ENCODE measurements at places on chromosomes 1 and 21. TPM values are rescaled to one million over a fixed set of nuclear protein-coding genes. Genes with fewer than 3 reads are reported as not detected.

C1orf141 gene
- total RNA-seq: 0.65 TPM

KCNK1 gene
- total RNA-seq: 2.9 TPM

GPR25 gene
- total RNA-seq: not detected

RPTN gene
- total RNA-seq: not detected

ATP1A4 gene
- total RNA-seq: not detected

HTR6 gene
- total RNA-seq: 0.09 TPM

EPHX1 gene
- 57.6 TPM for total RNA-seq

BGLAP gene
- total RNA-seq: not detected

DNA sequence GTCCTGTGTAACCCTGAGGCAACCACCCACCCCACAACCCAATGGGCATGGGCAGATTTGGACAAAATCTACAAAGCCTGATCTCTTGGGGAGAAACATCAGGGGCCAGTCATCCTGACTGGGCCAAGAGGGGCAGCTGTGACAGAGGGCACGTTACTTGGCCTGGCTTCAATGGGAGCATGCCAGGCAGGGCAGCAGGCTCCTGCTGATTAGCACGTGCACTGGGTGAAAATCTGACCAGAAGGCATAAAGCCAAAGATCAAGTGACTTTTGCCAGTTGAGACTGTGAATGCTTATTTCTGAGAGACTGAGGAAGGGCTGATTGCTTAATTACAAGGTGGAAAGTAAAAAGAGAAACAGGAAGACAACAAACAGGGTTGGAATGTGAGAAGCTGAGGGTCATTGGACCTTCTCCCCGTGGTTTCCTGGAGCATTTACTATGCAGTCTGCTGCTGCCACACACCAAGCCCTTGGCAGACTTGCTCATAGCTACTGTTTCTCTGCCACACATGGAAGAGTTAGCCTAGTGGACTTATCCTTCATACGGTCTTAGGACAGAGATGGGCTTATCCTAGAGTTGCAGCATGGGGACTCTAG is 39.8 kb upstream of the TNR start:
- no peak for DNase-seq

DNA sequence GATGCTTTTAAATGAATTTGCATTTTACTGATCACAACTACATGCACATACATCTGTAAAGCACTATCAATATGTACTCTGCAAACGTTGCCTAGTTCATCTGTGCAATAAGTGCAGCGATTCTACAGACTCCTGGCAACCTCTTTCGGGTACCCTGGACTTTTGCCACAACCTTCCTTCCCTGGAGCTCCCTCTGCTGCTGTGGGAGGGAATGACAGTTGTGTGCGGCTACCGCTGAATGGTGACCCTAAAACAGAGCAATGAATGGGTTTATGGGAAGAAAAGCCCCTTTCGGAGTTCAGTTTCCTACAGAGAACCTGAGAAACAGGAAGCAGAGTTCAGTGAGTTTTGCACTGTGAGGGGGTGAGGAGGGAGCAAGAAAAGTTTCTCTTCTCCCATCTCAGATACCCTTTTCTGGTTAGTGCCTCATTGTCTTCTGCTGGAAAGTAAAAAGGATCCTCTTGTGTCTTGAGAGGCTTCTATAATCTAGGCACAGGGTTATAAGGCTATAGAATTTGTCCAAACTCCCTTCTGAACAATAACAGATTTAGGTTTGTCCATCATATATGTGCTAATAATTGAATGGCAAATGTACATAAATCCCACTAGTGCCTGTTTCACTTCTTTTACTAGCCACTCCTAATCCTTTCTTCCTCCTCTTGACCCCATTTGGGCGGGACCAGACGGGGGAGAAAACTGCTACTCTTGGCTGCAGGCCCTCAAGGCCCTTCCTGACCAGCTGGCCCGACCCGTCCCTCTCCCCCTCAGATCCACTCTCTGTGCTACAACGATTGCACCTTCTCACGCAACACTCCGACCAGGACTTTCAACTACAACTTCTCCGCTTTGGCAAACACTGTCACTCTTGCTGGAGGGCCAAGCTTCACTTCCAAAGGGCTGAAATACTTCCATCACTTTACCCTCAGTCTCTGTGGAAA is 19.8 kb upstream of the SARS1 start:
- no peak for DNase-seq

- DNase-seq: no peak
Measured at GRCh38 chr21:45002381-45003204, 62.8 kb downstream of the SLX9 start.

DNA sequence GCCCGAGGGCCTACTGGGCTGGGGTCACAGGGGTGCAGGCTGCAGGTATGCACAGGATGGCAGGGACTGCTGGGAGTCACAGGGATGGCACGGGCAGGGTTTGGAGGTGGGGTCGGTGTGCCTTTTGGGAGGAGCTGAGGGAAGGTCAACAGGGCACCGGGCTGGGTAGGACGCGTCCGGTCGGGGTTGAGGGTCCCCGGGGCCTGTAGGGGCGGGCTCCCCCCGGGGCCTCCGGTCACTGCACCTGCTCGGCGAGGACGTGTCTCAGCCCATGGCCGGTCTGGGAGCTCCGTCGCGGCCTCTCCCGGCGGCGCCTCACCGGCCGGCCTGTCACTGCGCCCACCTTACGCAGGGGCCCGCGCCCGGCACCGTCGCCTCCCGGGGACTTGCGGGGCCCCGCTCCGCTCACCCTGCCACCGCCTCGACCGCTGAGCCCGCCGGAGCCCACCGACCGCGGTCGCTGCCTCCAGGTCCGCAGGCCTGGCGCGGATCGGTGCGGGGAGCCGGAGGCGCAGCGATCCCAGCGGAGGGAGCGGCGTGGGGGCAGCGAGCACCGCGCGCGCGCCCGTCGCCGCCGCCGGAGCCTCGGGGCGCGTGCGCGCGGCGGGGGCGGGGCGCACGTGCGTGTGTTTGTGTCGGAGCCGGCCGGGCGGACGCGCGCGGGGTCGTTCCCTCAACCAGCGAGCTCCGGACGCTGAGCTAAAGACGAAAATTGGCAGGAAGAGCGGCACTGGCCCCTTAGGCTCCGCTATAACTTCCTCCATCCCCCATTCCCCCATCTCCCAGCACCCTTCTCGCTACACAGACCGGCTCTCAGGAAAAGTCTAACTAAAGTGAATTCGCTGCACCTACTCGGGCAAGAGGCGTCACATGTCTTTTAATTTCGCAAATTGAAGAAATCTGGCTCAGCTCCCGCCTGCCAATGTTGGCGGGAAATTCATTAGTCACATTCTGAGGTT is at the start of gene AMIGO1:
Gene AMIGO1 (minus strand): TSS at position 552 of the 959 bp plus-strand sequence. CDS start 815 bp downstream, outside the sequence.
- DNase-seq: peak; percentile 22

GRCh38 chr1:20625176-20626097 is 7.8 kb upstream of the PINK1 start:
- DNase-seq: no peak

- DNase-seq: no peak
Measured at GRCh38 chr1:1431845-1432273, 3.6 kb upstream of the VWA1 start.

DNA sequence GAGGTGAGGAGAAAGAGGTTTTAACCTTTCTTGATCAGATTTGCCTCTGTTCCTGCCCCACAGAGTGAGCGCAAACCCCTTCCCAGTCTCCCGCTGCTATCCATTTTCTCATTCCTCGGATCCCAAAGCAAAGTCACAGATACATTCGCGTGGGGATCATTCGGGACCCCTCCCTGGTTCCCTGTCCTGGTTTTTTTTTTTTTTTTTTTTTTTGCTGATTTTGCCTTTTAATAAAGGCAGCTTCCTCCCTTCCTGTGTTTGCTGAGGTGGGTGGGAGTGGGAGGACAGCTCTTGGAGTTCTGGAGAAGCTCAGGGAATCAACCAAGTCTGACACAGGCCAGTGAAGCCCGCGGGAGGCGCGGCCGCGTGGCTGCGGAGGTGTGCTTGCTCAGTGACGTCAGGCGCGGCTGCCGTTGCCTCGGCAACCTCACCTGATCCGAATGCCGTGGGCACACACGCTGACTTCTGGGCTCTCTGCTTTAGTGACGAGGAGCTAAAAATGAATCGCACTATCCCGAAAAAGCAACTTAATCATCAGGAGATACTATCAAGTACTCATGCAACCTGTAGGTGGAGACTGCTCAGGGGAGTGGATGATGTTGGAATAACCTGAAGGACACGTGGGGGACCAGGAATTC is 106.4 kb downstream of the TBX19 start:
- DNase-seq: no peak

GRCh38 chr1:76548513-76549100 is 318.7 kb upstream of the ST6GALNAC5 start:
- no peak for DNase-seq

DNA sequence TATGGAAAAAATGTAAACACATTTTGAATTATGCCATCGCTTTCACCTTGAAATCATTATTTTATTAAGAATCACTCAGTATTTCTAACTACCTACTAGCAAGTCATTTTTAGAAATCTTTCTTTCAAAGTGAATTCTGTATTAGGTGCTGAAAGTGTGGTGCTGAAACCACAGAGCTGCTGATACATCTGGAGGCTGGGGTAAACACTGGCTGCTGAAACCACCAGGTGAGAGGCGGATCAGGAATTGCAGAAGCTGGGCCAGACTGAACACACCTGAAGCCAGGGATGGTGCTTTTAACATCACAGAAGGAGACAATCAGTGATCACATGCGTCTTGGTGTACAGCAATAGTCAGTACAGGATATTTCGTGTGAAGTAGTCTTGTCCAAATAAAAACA is 42.2 kb upstream of the KCNE1 start:
- no peak for DNase-seq

- DNase-seq: no peak
Measured at GRCh38 chr1:87852410-87853161, 523.9 kb downstream of the LMO4 start.

DNA sequence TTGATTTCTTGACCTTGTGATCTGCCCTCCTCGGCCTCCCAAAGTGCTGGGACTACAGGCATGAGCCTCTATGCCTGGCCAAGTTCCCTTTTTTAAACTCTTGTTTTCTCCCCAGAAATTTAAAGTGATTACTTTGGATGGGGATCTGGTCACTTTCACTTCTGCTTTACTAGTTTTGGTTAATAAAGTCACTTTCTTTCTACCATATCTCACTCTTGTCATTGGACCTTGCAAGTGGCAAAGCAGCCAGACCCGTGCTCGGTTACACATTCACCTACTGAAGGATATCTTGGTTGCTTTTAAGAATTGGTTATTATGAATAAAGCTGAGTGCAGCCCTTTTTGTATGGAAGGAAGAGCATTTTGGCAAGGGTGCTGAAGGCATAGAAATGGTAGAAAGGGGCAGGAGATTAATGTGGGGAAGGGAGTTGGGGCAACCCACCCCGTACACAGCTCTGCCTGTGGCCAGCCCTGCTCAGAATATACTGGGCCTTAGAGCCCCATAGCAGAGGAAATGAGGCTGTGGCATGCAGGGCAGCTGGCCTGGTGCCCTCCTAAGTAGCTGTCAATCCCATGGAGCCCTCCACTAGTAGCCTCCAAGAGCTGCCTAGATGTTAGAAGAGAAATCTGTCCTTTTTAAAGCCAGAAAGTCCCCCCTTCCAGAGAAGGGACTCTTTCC is 40.7 kb downstream of the CD2 start:
- no peak for DNase-seq

DNA sequence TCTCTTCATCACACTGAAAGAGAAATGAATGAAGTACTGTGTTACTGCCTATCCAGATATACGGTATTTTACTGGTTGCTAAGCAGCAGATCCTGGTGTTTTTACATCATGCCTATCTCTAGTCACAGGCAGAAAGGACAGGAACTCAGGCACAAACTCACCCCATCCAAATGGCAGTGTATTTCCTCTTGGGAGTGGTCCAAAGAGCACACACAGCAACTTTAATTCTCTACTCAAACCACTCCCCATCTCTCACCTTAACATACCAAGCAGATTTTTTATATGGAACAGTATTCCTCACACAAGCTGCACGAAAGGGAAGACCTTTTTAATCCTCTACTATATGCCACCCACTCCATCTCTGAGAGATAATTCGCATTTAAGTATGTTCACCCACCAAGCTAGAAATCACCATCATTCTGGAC is 27.3 kb downstream of the EIF4G3 start:
- DNase-seq: peak; percentile 49

DNA sequence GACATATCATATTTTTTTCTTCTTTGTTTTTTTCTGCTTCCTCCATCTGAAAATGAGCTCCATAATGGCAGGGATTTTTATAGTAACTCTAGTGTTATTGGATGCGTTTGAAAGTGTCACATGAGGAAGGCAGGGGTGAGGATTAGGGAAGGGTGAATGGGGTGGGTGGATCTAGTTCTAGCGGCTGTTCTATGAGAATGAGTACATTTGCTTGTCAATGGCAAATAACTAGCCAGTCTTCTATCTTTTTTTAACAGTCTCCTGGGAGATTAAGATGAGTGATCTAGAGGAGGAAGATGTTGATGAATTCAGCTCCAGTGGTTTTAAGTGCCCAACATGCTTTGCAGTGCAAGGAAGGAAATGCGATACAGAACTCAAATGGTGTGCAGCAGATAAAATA is 5.8 kb downstream of the OR14I1 start:
- no peak for DNase-seq

DNA sequence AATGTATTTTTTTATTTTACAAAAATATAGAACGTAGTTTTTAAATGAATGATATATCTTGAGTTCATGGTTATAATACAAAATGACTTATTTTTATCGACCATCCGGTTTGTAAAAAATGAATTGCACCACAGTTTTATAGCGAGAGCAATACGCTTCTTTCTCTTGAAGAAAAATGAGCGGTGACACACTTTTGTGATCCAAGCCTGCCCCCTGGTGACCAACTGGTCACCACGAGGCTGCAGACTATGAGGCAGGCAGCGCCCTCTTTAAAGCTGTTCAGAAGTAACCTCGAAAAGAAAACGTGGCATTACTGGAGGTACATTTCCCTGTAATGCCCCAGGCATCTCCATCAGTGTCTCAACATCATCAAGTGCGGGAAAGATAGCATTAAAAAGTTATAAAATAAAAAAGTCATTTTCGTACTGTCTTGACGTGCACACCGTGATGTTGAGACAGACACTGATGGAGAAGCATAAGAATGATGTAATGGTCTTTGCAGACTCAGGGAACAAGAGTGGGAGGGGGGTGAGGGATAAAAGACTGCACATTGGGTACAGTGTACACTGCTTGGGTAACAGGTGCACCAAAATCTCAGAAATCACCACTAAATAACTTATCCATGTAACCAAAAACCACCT is 734.2 kb upstream of the ADAMTS5 start:
- DNase-seq: peak; percentile 93

- no peak for DNase-seq
Measured at GRCh38 chr1:223140611-223141405, 2.2 kb downstream of the TLR5 start.

DNA sequence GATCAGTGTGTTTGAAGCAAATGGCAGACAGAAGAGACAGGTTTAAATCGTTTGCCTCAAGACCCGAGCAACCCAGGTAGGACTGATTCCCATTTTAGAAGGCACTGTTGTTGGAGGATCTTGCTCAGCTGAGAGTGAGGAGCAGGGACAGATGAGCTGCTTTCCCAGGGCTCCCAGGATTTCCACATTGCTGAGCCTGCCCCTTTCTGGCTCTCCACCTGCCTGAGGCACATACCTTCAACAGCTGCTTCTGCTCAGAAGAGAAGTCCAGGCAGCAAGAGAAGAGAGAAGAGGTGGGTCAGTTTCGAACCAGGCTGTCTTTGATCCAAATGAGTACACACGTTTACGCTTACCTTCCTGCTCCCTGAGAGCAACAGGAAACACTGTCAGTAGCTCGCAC is 5.7 kb downstream of the TNNT2 start:
- DNase-seq: no peak

GRCh38 chr1:52328615-52329014 is 37.4 kb downstream of the CC2D1B start:
- no peak for DNase-seq

Data from fibroblast of the aortic adventitia (primary cell).